Effector CD4-positive, alpha-beta T cell (primary cell): ENCODE measurements at places on chromosomes 13 and 19.

- no peak for DNase-seq
Measured at GRCh38 chr13:61286148-61286745, 129.4 kb downstream of the PCDH20 start.

DNA sequence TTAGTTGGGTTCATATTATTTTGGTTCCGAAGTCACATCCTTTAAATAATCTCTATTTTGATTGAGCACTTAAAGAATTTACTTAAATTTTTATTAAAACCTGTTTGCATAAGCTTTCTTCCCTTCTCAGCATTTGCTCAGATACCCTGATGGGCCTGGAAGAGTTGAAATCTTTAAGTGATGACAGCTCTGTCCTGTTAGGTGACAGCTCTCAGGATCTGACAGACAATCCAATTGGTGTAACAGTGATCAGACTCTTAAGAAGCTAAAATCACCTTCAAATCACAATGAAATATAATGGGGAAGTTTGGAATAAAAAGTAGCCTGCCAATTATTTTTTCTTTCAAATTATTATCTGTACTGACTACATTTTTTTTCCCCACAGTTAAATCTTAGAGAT, 284.4 kb downstream of the LMO7 start:
- no peak for DNase-seq

DNA sequence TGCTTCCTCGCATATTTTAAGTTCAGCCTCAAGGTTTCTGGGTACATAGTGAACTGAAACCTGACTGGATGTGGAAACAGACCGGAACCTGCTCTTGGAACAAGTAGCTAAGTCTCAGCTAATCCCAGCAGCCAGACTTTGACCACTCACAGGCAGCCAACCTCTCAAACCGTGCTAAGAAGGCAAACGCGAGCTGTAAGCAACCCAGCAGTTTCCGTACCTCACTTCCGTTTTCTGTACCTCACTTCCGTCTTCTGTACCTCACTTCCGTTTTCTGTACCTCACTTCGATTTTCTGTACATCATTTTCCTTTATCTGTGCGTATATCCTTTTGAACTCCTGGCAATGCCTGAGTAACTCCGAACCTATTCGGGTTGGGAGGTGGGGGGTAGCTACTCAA, 96.8 kb downstream of the SUCLA2 start:
- no peak for DNase-seq

- DNase-seq, result no peak
Measured at GRCh38 chr19:11813703-11814028, 407 bp upstream of the ZNF440 start.

GRCh38 chr19:35963514-35963913, 27.3 kb downstream of the LRFN3 start:
- no peak for DNase-seq

DNA sequence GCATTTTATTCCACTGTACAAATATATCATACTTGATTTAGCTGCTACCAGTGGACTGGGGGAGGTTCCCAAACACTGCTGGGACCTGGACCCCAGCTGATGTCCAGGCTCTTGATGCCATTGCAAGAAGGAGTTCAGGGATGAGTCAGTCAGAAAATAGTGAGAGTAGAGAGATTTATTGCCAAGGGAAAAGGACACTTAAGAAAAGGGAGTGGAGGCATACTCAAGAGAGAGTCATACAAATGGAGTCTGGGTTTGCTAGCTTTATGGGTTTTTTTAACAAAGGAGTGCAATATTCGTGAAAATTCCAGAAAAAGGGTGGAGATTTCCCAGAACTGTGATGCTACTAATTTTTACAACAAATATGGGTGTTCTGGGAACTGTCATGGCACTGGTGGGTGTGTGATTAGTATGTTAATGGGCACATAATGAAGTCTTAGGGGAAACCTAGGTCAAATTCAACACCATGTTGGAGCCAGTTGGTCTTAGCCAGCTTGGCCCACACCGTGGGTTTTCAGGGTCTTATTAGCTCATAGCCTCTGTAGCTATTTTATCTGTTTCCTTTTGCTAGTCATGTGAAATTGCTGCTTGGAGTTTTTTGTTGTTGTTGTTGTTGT, 36.2 kb downstream of the GPC6 start:
- DNase-seq, result no peak

DNA sequence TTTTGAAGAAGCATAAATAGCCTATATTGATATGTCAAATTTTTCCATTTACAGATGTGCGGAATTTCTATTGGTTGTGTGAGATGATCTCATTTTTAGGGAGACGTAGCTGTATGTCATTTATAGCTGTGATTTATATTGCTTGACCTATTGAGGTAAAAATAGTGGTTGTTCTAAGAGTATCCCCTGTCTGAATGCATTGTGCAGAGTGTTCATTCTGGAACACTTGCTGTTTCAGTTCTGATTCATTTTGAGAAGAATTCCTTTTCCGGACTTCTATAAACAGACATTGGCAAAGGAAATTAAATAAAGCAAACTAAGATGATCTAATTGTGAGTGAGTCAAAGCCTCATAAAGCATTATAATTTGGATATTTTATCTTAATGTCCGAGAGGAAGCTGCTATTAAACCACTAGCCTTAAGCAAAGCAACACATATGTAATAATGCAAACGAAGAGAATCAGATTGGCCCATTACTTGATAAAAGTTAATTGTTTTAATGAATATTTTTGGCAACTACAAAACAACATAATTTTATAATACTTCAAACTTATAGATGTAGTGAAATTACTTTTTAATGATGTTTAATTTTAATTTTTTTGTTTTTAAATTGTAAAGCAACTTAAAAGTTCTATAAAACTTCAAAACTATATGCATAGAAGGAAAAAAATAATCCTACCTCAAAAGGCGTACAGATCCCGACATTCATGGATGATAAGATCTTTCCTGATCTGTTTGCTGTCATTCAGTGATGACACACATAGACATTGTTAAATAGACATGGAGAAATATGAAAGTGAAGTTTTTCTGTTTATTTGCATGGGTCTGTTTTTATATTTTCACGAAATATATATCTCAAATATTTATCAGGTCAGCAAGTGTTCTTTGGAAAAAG, 942.6 kb upstream of the SLC10A2 start:
- no peak for DNase-seq

DNA sequence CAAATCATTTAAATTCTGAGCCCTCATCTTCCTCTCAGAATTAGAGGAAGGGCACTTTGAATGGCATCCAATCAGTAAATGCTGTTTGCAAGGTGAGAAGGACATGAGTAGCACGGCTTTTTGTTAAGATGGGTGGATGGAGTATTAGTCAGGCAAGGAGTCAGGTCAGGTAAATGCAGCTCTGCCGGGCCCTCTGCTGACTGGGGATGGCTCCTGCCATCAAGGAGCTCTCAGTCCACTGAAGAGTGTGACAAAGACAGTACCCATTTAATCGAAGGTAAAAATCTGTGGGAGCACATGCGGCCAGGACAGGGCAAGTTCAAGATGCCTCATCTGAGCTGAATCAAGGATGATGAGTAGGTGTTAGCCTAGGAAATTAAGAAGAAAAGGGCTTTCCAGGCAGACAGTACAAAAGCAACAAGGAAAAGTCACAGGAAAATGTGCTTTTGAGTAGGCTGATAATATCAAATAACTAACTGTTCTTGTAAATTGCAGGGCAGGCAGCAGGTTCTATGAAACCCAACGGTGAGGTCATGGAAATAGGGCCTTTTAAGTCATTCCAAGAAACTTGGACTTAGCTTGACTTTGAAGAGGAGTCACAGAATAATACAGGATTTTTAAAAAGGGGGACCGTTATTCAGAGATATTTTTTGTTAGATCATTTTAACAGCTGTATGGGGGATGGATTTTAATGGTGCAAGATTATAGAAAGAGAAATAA, 670.5 kb upstream of the ARGLU1 start:
- DNase-seq, result no peak

- DNase-seq, result no peak
Measured at GRCh38 chr19:49361438-49362047, 673 bp downstream of the TEAD2 start.

DNA sequence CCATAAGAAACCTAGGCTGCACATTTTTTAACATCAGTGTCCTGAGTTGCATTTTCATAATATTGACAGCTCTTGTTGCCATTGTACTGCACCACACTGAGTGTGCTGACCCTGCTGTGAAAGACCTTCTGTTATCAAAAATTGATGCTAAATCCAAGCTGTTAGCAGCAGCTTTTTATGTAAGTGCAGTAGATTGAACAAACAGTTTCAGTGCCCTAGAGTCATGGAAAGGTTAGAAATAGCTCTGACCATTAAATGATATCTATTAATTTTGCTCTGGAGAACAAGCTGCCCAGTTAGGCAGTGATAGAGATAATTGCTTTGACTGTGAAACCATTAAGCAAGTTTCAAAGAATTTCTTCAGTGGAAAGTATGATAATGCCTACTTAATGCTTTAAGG, 1289.2 kb upstream of the PCDH20 start:
- DNase-seq, result no peak

DNA sequence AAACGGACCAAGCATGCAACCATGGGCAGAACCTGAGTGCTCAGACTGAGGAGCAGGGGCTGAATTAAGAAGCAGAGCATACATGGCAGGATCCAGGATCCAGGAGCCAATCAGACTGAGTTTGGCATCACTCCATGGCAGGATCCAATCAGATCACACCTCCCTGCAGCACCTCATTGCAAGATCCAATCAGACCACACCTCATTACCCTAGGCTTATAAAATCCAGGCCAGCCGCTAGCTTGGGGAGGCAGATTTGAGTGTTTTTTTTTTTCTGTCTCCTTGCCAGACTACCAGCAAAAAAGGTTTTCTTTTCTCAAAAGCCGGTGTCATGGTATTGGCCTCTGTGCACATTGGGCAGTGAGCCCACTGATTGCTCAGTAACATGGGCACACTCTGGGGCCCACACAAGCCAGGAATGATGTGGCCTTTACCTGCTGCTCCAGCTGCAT, 127.9 kb upstream of the GJB6 start:
- DNase-seq, result no peak

DNA sequence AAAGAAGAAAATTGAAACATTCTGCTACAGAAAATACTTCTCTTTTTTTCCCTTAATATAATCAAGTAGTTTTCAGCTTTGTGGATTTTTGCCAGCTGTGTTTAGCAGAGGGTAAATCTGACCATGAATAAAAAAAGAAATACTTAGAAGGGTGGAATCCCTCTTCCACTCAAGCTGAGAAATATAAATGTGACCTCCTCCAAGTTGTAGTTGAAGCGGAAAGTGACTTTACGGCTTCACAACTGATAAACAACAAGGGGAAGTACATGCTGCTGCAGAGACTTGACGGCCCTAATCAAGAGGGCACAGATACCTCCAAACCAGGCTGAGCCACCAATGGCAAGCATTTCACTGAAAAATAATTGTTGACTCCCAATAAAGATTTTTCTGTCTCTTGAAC, 785.0 kb downstream of the SLITRK5 start:
- no peak for DNase-seq

DNA sequence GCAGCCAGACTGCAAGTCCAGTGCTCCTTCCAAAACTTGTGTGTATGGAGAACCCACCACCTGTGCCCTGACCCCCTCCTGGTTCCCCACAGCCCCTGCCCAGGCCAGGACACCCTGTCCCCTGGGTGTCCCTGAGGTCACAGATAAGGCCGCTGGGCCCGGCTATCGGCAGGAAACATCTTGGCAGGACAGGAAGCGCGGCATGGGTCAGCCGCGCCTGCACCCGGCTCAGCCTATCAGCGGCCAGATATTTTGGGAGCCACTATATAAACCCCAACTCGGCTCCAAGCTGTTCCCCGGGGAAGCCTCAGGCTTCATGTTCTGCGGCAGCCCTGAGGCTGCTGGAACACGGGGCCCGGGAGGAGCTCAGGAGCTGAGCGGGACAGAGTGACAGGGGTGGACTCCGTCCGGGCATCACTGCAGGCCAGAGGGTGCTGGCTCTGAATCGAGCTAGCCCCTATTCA, 60.8 kb downstream of the AP1M1 start:
- DNase-seq, result no peak
